Karpas-422 (cell line): ENCODE measurements at places on chromosomes 1 and 21. TPM values are rescaled to one million over a fixed set of nuclear protein-coding genes. Genes with fewer than 3 reads are reported as not detected.
A peak's percentile ranks its signal among the peaks of the same experiment; 100 is the strongest.

DNA sequence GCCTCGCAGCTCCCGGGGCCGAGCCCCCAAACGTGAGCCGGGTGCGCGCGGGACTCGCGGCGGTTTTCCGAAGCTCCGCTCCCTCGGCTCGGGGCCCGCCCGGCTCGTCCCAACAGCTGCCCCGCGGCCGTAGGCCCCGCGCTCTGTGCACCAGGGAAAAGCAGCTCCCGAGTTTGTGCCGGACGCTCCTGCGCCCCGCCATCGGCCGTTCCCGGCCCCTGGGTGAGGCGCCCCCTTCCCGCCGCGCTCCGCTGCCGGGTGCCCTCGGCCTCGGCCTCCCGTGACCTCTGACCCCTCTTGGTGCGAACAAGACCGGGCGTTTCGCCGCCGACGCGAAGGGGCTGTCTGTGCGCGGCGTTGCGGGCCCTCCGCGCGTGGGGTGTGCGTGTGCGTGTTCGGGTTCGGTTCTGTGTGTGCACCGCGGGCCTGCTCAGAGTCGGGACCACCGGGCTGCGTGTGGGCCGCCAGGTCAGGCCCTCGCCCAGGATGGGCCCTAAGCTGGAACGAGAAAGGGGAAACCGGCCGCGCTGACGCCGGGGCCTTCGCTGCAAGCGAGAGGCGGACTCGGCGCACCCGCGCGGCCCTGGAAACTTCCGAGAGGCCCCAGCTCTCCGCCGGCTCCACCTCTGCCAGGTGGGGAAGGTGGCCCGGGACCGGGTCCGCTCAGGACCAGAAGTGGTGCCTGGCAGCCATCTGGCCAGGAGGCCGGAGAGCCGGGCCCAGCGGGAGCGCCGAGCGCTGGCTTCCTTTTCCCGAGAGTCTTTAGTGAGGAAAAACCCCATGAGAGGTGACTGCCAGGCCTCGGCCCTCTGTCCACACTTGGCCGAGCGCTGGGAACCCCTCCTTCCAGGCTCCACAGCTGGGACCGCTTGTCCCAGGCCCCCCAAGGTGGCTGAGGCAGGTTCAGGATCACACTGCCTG, 1.9 kb downstream of the PRDM16 start:
- H3K36me3 ChIP-seq = no peaks in the 10 kb centered on the region
- H3K27me3 ChIP-seq = no peaks in the 10 kb centered on the region
- H3K4me1 ChIP-seq = no peaks in the 10 kb centered on the region
- DNase-seq = no peak

GRCh38 chr1:39886757-39887231, 3.5 kb upstream of the TRIT1 start:
- no peak for DNase-seq
- peaks cover 11% of the 10 kb centered on the region for H3K4me1 ChIP-seq
- H3K4me3 ChIP-seq = no peak overlapping the region
- H3K27me3 ChIP-seq = no peaks in the 10 kb centered on the region
- H3K27ac ChIP-seq = no peak overlapping the region

DNA sequence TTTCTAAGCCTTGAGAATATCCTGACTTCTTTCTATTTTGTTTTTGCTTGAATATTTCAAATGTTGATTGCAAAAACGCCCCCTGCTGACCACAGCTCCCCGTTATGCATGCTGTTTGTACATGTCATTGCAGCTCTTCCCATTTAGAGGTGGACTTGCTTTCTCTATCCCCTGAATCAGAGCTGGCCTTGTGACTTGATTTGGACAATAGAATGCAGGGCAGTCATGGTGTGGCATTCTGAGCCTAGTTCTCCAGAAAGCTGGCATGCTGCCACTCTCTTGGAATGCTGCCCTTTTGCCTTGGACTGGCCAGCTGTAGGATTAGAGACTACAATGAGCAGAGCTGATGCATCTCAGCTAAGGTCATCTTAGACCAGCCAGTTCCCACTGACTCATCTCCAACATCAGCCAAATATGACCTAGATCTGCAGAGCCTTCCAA, 1561.5 kb downstream of the MRPL39 start:
- H3K27me3 ChIP-seq = no peaks in the 10 kb centered on the region
- no peak overlapping the region for H3K27ac ChIP-seq
- peak; percentile 45 for DNase-seq
- no peaks in the 10 kb centered on the region for H3K4me1 ChIP-seq

GRCh38 chr1:69947837-69948236, 257.5 kb downstream of the LRRC40 start:
- no peaks in the 10 kb centered on the region for H3K4me1 ChIP-seq
- no peaks in the 10 kb centered on the region for H3K27me3 ChIP-seq
- no peak overlapping the region for H3K4me3 ChIP-seq
- no peak for DNase-seq

GRCh38 chr1:169928438-169929209, 34.9 kb upstream of the SCYL3 start:
- H3K4me3 ChIP-seq = no peak overlapping the region
- no peaks in the 10 kb centered on the region for H3K4me1 ChIP-seq
- peak; percentile 79 for DNase-seq
- H3K27me3 ChIP-seq = no peaks in the 10 kb centered on the region

- no peaks in the 10 kb centered on the region for H3K27me3 ChIP-seq
- no peak overlapping the region for H3K4me3 ChIP-seq
- no peak for DNase-seq
- H3K36me3 ChIP-seq = no peaks in the 10 kb centered on the region
These were observed 7.6 kb upstream of the RGS16 start for GRCh38 chr1:182611787-182612186.

DNA sequence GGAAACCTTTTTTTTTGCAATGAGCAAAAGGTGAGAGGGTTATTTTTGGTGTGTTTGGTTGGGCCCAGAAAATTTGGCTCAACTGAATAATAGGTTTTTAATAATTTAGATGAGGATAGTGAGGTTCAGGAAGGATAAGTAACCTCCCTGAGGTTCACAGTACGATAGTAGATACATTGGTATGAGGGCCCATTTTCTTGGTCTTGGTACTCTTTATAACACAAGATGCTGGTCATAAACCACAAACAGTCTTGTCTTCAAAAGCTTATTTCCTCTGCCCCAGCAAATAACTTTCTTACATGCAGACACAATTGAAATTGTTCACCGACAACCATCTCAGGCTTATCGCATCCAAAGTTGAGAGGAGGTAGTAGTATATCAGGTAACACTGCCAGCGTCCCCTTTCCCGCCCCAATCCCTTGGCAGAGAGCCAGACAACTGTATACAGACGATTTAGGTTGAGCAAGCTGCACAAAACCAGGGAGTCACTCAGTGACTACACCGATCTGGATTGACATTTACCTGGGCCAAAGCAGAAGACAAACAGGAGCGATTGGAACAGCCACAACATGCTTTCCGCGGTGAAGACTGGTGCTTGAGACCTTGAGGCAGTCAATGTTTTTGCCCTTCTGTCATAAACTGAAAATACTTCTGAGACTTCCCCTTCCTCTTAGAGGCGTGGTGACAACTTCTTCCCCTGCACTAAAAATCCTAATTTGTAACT, at the start of gene SLAMF6:
Gene SLAMF6, minus strand, starts transcription at position 634 of the 724 bp plus-strand sequence. Its CDS starts 63 bp downstream, at position 571.
- H3K4me3 ChIP-seq = peak within 1 kb of the TSS; percentile 75
- H3K27me3 ChIP-seq = no peaks in the 10 kb centered on the region
- peak within 1 kb of the TSS; percentile 98 for H3K27ac ChIP-seq
- peaks cover 45% of the 10 kb centered on the region for H3K4me1 ChIP-seq
- 0 out of 2 replicates have a peak, but pooled peaks cover 6% of the 10 kb centered on the region for H3K36me3 ChIP-seq

DNA sequence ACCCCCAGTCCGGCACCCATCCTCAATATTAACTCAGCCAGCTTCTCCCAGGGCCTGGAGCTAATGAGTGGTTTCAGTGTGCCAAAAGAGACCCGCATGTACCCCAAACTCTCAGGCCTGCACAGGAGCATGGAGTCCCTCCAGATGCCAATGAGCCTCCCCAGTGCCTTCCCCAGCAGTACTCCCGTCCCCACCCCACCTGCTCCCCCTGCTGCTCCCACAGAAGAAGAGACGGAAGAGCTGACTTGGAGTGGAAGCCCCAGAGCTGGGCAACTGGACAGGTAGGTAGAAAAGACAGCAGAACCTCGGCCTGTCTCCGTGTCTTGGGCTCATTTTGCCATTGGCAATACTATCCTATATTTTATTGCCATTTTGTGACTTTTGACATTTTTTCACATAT, 45.4 kb upstream of the IPO9 start:
- H3K36me3 ChIP-seq = no peaks in the 10 kb centered on the region
- H3K4me3 ChIP-seq = no peak overlapping the region
- no peak for DNase-seq
- no peaks in the 10 kb centered on the region for H3K4me1 ChIP-seq
- no peaks in the 10 kb centered on the region for H3K27me3 ChIP-seq

- H3K27me3 ChIP-seq = no peaks in the 10 kb centered on the region; the same call in 1 of the 2 replicates
- H3K4me3 ChIP-seq = no peak overlapping the region
- H3K27ac ChIP-seq = no peak overlapping the region
These were observed 166.7 kb downstream of the UCK2 start for GRCh38 chr1:165994107-165994506.

- no peaks in the 10 kb centered on the region for H3K27me3 ChIP-seq
- peaks cover 12% of the 10 kb centered on the region for H3K4me1 ChIP-seq
- no peak overlapping the region for H3K4me3 ChIP-seq
- H3K27ac ChIP-seq = no peak overlapping the region
These were observed 64.2 kb downstream of the SLX9 start for GRCh38 chr21:45004059-45004422.

The OLIG2 gene
- total RNA-seq = not detected in 2 replicates

DNA sequence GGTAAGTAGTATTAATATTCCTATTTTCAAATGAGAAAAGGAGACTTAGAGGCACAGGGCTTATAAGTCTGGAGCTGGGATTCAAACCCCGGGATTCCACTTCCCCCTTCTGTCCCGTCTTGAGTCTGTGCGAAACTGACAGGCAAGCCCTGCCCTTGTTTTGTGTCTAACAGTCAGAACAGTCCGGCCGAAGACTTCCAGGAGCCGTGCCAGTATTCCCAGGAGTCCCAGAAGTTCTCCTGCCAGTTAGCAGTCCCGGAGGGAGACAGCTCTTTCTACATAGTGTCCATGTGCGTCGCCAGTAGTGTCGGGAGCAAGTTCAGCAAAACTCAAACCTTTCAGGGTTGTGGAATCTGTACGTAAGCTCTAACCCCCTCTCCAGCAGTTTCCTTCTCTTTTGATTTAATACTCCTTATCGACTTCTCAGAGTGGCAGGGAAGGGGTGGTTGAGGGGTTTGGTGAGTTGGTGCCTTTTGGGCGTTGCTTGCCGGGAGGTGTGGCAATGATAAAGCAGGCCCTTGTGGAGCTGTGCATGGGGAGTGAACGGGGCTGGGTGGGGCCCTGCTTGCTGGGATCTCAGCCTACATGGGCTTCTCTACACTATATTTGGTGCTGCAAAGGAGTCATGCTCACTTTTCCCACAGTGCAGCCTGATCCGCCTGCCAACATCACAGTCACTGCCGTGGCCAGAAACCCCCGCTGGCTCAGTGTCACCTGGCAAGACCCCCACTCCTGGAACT, 29.4 kb downstream of the IL6R start:
- H3K27me3 ChIP-seq = no peaks in the 10 kb centered on the region
- no peaks in the 10 kb centered on the region for H3K36me3 ChIP-seq
- no peak overlapping the region for H3K4me3 ChIP-seq
- no peak overlapping the region for H3K27ac ChIP-seq
- no peak for DNase-seq

The FAM163A gene
- total RNA-seq = not detected in 2 replicates

- no peaks in the 10 kb centered on the region for H3K4me1 ChIP-seq
- no peaks in the 10 kb centered on the region for H3K27me3 ChIP-seq
- no peak for DNase-seq
- no peaks in the 10 kb centered on the region for H3K36me3 ChIP-seq
- H3K4me3 ChIP-seq = no peak overlapping the region
- no peak overlapping the region for H3K27ac ChIP-seq
These were observed 866.7 kb upstream of the PRMT6 start for GRCh38 chr1:106189780-106190179.

DNA sequence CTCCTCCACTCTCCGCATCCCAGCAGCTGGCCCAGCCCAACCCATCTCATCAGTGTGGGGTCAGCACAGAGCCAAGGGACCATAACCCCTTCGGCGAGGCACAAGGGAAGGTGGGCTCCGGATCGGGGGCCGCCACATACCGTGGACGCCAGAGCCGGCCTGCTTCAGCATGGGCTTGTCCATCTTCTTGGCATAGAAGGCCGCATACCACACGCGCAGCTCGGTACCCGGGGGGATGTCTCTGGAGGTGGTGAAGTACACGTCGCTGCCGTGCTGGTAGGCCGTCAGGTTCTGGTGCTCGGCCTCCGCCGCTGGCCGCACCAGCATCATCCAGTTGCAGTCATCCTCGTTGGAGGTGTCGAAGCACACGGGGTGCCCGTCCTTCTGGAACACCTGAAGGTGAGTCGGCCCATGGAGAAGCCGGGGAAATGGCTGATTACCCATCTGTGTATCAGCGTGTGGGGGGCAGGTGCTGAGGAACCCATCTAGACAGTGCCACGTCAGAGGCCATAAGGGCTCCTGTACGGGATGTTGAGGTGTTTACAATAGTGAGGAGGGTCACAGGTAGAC, 24.6 kb downstream of the PRDM15 start:
- no peak overlapping the region for H3K27ac ChIP-seq
- H3K27me3 ChIP-seq = no peaks in the 10 kb centered on the region
- peaks cover 6% of the 10 kb centered on the region for H3K4me1 ChIP-seq
- no peak overlapping the region for H3K4me3 ChIP-seq

The MRAP gene
- not detected in 2 replicates for total RNA-seq

The CDK18 gene
- total RNA-seq = 0.45 TPM in 1 of 2 replicates, not detected in the other
